ENCODE measurements at places on chromosomes 2 and 18.

- no peak for DNase-seq
These were observed 75.5 kb downstream of the NPAS2 start for GRCh38 chr2:100895402-100895801.

DNA sequence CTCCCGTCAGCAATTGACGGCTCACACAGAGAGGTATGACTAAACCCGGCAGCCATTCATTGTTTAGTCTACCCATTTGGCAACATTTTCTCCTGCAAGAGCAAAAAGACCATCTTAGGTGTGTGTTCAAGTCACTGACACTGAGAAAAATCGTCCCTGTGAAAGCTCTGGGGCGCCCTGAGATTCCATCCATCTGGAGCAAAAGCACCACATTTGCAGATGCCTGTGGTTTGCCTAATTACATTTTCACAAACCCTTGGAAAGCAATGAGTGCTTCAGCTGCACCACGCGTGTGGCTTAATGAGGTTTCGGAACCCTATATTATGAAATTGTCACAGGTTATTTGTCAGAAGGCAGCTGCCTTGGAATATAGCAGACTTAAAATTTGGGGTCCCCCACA, 110.7 kb upstream of the PTPRM start:
- no peak for DNase-seq

DNA sequence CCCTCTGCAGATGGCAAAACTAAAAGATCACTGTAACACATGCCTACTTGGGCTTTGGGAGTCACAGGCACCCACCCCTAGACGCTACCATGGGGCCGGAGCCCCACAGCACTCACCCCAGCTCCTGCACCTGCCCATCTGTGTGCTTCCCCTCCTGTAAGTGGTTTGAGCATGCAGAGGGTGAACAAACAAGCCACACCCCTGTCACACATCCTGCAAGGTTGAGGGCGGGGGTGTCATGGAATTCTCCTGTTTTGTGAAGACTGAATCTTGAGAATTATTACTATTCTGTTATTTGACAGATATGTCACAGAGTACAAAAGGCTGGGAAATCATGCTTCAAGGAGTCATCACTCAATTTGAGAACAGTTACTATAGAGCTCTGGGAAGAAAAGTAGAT, 60.9 kb downstream of the RFTN2 start:
- no peak for DNase-seq

- no peak for DNase-seq
These were observed 105.5 kb upstream of the GLI2 start for GRCh38 chr2:120630031-120630701.

DNA sequence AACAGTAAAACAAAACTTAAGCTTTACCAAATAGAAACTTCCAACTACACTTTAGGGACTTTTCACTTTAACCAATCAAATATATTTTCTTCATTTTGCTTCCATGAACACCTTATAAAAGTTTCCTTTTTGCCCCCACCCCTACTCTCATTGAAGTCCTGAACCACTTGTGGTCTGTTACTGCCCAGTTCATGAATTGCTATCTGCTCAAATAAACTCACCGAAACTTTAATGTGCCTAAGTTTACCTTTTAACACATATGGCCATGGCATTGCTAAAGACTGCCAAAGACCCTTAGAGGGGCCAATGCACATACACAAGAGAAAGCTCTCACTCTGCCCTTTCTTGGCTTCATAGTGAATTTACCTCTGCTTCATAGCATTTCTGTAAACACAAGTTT, 195.3 kb downstream of the RND3 start:
- DNase-seq = no peak

GRCh38 chr2:16244153-16244965, 304.0 kb downstream of the MYCN start:
- no peak for DNase-seq

- DNase-seq = no peak
These were observed 4.4 kb upstream of the SLC30A6 start for GRCh38 chr2:32161296-32161695.

GRCh38 chr18:63700501-63700900, 2.3 kb upstream of the SERPINB11 start:
- no peak for DNase-seq

- DNase-seq = no peak
These were observed 45.1 kb upstream of the MAL start for GRCh38 chr2:94980406-94980805.

DNA sequence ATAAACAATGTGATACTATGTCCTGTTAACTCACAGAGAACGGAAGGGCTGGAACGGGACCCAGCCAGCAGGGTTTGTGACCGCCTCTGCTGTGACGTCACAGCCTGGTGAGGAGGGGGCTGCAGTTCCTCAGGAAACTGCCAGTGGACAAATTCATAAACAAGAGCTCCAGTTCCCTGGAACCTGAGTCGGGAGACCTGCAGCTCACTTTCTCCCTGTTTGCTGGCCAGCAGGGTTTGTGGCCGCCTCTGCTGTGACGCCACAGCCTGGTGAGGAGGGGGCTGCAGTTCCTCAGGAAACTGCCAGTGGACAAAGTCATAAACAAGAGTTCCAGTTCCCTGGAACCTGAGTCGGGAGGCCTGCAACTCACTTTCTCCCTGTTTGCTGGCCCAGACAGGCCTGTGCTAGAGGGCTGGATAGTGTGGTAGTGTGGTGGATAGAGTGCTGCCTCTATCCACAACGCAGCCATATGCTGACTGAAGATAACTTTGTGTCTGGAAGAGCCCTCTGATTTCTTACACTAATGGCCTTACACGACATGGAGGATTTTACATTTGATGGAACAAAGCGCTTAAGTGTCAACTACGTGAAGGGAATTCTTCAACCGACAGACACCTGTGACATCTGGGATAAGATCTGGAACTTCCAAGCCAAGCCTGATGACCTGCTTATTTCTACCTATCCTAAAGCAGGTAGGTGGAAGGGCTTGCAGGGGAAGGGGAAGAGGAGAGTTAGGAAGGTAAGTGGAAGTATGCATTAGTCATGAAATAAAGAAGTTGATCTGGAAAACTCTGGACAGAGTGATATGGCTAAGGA, at the start of gene SULT1C4:
SULT1C4 (plus strand) TSS at position 140 of the 816 bp plus-strand sequence; CDS start at position 524, 384 bp downstream.
- DNase-seq = no peak

GRCh38 chr2:2639251-2640139, 308.4 kb upstream of the MYT1L start:
- DNase-seq = no peak

GRCh38 chr18:9356976-9357375, 22.4 kb downstream of the TWSG1 start:
- no peak for DNase-seq

Data from stimulated activated CD4-positive, alpha-beta T cell treated with anti-CD3 and anti-CD28 coated beads, Interleukin-12 subunit alpha, Interleukin-12 subunit beta, amount 100 ng/mL, for 4 hours (primary cell).